ENCODE measurements at places on chromosomes 5 and 9.

GRCh38 chr5:173670130-173670651 is 53.7 kb upstream of the BOD1 start:
- DNase-seq = no peak

- DNase-seq = no peak
Observed at GRCh38 chr5:112551419-112552032, 132.4 kb upstream of the EPB41L4A start.

- DNase-seq = no peak
Observed at GRCh38 chr5:68698025-68698940, 395.5 kb upstream of the SLC30A5 start.

GRCh38 chr5:74684900-74685851 is at the start of gene HEXB:
Gene HEXB (plus strand): TSS chr5:74685233. CDS start chr5:74685261, 28 bp downstream.
- DNase-seq = peak; percentile 80

DNA sequence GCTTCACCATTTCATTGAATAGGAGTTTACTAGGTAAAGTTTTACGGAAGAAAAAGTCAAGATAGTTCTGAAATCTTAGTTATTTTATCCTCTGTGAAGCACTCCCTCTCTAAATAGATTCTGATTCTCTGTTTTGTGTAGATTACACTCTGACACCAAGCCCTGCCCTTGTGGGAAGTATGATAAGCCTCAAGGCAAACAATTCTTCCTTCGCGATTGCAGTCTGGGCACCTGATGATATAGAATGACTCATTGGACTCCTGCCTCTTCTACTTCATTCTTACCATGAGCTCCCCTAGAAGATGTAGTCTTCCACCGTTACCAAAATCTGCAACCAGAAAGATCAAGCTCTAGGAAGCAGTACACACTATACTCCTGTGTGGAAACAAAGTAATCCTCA is 626.9 kb upstream of the PTGER4 start:
- DNase-seq = no peak

- DNase-seq = no peak
Observed at GRCh38 chr9:126207256-126207655, 119.4 kb upstream of the MVB12B start.

- no peak for DNase-seq
Observed at GRCh38 chr5:109844695-109845094, 155.0 kb downstream of the MAN2A1 start.

GRCh38 chr5:149153751-149154610 is 12.7 kb downstream of the ABLIM3 start:
- no peak for DNase-seq

DNA sequence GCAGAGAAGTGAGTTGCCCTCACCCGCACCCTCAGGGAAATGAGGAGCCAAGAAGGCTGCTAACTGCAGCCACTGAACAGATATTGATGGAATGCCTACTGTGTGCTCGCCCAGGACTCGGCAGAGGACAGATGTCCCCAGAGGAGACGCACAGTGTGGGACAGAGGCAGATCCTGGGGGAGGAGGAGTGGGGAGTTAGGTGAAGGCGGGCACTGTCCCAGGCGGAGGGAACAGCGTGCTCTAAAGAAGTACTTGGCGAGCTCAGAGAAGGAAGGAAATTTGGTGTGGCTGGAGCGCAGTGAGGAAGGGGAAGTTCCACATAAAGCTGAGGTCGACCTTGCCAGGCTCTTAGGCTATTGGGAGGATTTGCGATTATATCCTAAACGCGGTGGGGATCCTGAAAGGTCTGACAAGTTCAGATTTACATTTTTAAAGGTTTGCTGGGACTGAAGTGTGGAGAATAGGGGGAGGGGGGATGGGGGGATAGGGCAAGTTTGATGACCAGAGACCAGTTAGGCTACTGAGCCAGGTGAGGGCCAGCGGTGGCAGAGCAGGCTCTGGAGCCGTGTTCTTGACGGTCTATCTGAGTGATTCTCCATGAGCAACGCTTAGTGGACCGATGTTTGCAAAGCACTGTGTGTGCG is 23.6 kb upstream of the CERCAM start:
- DNase-seq = no peak

DNA sequence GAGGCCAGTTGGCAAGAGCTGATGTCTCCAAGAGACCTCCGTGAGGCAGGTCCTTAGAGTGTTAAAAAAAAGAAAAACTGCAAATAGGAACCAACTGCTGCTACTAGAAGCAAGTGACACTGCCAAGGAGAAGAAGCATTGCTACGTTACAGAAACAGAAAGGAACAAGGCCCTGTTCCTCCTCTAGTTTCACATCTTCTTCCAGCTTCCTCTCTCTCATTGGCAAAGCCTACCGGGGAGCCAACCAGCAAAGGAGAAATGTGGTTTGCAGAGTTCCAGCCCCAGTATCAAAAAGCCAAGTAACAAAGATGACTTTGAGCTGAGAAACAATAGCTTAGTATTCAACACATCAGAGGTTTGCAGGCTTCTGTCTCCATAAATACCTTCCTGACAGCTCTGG is 145.9 kb downstream of the PRELID2 start:
- no peak for DNase-seq

GRCh38 chr9:19154135-19154612 is 26.9 kb upstream of the PLIN2 start:
- DNase-seq = no peak

GRCh38 chr5:41716382-41716781 is 153.8 kb downstream of the OXCT1 start:
- no peak for DNase-seq

GRCh38 chr9:124769549-124770358 is 1.4 kb downstream of the NR6A1 start:
- DNase-seq = no peak

DNA sequence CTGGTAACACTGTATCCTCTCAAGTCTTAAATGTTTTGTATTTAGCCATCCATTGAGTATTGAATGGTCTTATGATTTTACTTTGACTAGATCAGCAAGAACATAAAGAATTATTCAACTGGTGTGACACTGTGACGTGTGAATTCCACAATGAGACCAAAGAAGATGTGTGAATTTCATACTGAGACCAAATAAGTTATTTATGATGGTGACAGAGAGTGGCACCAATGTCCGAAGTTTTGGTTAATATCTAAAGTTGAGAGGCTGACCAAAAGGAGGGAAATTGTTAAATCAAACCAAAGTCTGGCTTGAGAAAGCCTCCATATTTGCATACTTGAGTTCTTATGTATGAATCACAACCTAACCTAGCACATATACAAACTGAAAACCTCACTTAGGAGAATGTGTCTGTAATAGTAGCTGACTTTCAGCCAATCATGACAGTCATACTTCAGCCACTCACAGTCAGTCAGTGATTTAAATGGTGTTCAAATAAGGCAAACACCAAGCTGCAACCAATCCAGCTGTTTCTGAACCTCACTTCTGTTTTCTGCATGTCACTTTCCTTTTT is 31.5 kb upstream of the FAM170A start:
- no peak for DNase-seq

DNA sequence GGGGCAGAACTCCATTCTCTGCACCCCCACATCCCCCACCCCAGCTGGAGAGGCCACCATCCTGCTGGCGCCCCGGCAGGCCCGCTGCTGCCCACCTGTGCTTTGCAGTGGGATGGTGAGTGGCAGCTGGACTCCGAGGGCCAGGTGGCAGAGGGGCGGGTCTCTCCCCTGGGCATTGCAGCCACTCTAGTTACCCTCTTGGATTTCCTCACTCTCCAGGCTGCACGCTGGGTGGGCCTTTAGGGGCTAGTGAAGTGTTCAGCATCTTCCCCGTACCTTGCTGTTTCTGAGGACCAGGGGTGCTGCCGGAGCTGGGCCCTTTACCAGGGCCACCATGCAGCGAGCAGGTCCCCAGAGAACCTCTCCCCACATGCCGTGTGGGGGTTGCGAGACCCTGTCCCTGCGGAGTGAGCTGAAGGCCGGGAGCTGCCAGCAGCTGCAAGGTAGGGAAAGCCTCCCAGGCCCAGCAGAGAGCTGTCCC is 88.4 kb upstream of the SH3PXD2B start:
- DNase-seq = no peak

DNA sequence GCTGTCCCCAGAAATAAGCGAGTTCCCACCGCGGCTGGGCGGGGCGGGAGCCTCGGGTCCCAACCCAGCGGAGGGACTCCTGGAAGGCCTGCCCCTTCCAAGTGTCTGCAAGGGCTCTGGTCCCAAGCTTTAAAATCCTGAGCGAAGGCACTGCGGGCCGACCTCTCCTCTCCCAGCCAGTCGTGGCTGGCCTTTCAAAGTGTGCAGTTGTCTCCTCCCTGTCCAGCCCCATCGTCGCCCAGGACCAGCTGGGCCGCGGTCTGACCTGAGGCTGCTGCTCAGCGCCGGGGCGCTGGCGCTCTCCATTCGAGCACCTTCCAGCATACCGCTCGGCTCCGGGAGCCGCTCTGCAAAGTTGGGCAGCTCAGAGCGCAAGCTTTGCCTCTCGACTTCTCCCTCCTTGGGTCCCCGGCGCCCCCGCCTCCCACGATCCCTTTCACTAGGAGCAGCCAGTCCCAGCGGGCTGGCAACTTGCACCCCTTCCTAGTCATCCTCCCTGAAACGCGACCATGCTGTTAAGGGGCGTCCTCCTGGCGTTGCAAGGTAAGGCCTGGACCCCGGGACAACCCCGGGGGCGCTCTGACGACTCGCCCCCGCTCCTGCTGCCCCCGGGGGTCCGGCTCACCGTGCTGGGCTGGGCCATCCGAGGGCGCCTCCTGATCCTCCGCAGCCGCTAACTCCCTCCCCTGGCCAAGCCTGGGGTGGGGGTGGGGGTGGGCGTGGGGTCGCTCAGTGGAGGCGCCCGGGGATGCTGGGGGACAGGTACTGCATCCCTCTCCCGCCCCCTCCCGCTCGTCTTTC is at the start of gene MAMDC2:
MAMDC2 (plus strand) TSS at position 160 of the 801 bp plus-strand sequence; CDS start at position 510, 350 bp downstream.
- DNase-seq = peak; percentile 26

DNA sequence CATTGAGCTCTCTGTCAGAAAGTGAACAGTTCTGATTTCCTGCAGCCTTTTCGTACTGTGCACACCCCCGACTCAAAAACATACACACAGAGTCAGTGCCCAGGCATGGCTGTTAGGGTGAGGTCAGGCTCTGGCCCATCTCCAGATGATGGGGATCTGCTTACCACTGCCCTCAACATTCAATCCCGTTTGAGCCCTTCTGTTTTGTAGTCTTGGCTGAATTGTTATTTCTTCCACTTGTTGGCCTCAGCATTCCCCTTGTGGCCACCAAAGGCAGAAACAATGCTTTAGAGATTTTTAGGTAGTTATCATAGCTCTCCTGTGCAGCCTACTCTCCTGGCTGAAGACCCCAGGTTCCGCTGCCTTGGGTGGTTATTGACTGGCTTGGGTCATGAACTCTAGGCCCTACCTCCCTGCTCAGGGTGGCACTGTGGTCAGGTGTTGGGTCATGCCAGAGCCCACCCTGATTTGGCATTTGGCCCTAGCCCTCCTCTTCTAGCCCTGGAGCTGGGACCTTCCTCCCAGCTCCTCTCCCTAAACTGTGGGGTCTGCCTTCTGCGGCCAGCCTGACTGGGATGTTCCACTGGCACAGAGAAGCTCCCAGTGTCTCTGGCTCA is 7.8 kb upstream of the MYOZ3 start:
- DNase-seq = no peak

DNA sequence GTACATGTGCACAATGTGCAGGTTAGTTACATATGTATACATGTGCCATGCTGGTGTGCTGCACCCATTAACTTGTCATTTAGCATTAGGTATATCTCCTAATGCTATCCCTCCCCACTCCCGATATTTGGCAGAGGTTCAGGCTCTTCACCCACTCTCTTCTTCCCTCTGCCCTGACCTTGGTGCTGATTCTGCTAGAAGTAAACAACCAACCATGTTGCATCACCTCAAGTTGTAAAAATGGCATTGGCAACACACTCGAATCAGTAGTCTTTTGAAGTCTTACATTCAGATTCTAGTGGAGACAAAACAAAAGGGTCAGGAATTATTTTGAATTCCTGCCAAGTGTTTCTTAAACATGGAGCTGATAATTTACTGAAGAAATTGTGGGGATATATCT is 40.0 kb downstream of the PRR16 start:
- DNase-seq = no peak

- DNase-seq = no peak
Observed at GRCh38 chr9:114851306-114851705, 45.5 kb upstream of the TNFSF15 start.

- DNase-seq = peak; percentile 44
Observed at GRCh38 chr5:36683821-36684434, 77.5 kb downstream of the SLC1A3 start.

- no peak for DNase-seq
Observed at GRCh38 chr5:159704160-159704559, 212.1 kb upstream of the ADRA1B start.

DNA sequence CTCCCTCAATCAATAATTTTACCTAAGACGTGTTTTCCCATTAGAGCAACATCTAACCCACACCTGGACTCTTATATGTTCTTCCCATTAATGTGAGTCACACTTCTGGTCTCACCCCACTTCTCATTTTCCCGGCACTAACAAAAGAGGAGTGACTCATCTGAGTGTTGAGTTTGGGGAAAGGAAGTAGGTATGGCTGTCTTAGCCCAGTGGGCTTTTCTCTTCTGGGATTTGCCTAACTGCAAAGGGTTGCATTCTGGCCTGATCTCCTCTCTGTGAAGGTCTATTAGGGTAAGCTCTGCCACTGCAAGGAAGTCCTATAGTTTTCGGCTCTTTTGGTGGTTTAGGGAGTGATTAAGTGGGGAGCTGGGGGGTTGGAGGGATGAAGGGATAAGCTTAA is 195.6 kb downstream of the KIAA0825 start:
- no peak for DNase-seq

DNA sequence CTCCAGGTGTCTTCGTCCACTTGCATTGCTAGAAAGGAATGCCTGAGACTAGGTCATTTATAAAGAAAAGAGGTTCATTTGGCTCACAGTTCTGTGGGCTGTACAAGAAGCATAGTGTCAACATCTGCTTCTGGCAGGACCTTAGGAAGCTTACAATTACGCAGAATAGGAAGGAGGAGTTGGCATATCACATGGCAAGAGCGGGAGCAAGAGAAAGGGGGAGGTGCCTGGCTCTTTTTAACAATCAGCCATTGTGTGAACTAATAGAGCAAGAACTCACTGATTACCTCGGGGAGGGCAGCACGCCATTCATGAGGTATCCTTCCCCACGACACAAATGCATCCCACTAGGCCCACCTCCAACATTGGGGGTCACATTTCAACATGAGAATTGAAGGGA is 134.4 kb upstream of the EFNA5 start:
- no peak for DNase-seq

GRCh38 chr9:76311537-76311936 is 82.7 kb downstream of the RFK start:
- DNase-seq = no peak

DNA sequence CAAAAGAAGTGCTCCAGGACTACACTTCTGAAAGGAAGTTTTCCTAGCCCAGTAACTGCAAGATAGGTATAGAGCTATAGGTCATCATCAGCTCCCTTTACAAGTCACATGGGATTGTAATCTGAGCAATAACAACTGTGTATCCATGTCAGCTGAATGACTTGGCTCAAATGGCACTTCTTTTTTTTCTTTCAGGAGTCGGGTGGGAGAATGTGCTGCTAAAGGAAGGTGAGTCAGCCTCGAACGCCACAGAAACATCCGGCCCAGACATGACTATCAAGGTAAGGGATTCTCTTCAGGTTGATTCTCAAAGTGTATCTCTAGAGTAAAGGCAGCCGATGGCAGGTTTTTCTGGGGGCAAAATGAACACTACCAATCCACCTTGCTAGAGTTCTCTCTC is 192.2 kb downstream of the C9orf152 start:
- DNase-seq = no peak

- no peak for DNase-seq
Observed at GRCh38 chr9:90607701-90608516, 34.7 kb downstream of the DIRAS2 start.
